ENCODE measurements at places on chromosomes 1 and 21. TPM values are rescaled to one million over a fixed set of nuclear protein-coding genes. Genes with fewer than 3 reads are reported as not detected.

CFAP141 gene
- not detected for total RNA-seq

LPGAT1 gene
- 27.8 TPM for total RNA-seq

ARF1 gene
- 409 TPM for total RNA-seq

FOXO6 gene
- total RNA-seq = 0.11 TPM

C1orf185 gene
- total RNA-seq = not detected

GSTM4 gene
- total RNA-seq = 13.9 TPM

IFI44 gene
- total RNA-seq = 16.0 TPM

LEFTY1 gene
- total RNA-seq = not detected

RGS7 gene
- total RNA-seq = not detected

OPTC gene
- total RNA-seq = not detected

S100A14 gene
- total RNA-seq = not detected

CLCA4 gene
- total RNA-seq = not detected

CR1L gene
- total RNA-seq = not detected

RNU1-4 gene
- total RNA-seq = 2,369 TPM

PLA2G2A gene
- total RNA-seq = not detected

PCAT6 gene
- total RNA-seq = 1.6 TPM

- DNase-seq = no peak
These were observed 959 bp upstream of the SDC3 start for GRCh38 chr1:30909365-30910068.

- no peak for DNase-seq
These were observed 49.1 kb downstream of the EYA3 start for GRCh38 chr1:28039341-28039740.

GRCh38 chr1:234000557-234001041 lies 96.1 kb downstream of the SLC35F3 start:
- DNase-seq = no peak

DNA sequence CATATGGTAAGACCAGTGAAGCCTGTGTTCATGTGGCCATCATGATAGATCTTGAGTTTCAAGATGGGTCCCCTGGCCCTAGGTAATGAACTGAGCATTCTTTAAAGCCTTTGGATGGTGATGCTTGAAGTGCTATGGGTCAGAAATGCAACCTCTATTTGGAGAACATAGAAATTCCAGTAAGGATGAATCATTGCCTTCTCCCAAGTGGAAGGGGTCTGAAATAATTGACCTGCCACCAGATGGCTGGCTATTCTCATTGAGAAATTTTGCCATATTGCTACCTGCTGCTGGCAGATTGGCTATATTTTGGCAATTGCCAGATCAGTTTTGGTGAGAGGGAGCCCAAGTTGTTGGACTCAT lies 739 bp upstream of the IFI6 start:
- no peak for DNase-seq

DNA sequence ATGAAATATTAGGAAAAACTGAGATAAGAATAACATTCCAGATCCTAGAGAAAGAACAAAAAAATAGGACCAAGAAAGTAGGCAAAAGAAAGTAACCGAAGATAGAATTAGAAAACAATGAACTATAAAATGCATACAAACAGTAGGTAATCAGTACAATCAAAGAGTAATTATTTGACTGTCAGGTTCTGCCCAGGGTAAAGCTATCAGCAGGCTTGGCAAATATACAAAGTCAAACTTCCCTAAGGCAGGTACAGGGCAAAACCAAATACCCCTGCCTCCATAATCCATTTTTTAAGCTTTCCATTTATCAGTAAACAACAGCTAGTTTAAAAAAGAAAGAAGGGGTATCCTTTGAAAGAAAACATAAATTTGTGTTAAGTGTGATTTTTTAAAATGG lies 44.4 kb downstream of the TESK2 start:
- no peak for DNase-seq

DNA sequence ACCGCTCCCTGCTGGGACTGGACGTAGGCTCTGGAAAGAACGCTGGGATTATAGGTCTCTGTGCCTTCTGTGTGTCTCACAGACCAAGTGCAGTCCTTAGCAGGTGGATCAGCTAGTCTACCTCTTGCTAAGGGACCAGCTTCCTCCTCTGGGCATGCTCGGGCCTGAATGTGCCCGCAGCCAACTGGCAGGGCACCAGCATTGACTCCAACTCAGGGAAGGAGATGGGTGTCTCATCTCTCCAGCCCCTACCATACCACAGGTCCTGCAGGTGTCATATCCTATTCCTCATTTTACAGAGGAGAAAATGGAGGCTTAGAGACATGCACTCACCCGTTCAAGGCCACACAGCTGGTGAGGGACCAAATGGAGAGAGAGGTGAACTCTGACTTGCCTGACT lies 340.2 kb downstream of the PTPRU start:
- DNase-seq = no peak

- no peak for DNase-seq
These were observed 82.2 kb downstream of the SPSB1 start for GRCh38 chr1:9374748-9375341.

- no peak for DNase-seq
These were observed 76.1 kb downstream of the INTS7 start for GRCh38 chr1:211959221-211959620.

DNA sequence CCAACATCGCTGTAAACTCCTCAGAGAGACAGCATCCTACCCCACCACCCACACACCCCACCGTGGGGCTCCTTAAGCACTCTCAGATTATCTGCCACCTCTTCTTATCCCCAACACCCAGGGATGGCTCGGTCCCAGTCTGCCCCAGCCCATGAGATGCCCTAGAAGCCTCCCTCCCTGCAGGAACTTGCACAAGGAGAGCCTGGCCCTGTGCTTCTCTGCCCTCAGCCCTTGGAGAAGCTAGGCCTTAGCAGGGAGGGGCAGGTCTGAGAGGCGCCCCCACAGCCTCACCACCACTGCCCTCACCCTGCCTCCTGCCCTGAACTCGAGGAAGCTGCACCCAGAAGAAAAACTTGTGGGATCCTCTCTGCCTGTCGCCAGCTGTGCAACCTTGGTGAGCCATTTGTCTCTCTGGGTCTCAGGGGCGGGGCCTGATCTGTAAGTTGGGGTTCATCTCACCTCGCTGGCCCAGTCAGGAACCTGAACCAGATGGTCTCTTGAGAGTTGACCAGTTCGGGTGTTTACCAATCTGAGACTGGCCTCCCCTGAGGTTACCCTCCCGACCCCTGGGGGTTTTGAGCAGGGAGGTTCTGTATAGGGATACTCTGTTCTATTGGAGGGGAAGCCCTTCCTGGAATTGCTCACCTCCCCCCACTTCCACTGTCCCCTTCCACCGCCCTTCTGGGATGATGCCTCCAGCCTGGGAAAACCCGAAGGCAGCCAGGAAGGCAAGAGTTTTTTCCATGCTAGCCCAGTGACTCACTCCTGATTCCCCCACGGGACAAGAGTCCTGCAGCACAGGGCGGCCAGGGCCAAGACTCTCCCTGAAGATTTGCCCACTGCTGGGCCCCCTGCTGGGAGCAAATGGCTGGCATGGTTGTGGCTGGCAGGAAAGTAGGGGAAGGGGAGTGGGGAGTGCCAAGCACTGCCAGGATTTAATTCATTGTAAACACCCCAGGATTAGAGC lies at the start of gene S100A3:
Gene S100A3 (minus strand): TSS at position 537 of the 967 bp plus-strand sequence. CDS start 773 bp downstream, outside the sequence.
- DNase-seq = no peak

DNA sequence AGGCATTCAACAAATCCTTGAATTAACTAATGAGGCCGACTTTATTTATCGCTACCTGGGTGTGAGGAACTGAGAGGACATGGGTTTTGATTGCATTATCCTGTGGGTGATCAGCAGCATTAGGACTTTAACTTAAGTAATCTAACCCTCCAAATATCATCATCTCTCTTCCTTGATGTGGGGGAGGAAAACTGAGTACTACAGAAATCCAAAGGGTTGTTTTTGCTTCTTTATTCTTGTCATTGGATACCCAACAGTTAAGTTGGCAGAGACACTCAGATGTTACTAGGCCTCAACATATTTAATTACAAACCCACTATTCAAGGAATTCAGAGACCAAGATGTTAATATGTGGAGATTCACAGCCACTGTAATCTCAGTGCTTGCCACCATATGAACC lies 97.4 kb upstream of the ST6GALNAC5 start:
- DNase-seq = no peak

DNA sequence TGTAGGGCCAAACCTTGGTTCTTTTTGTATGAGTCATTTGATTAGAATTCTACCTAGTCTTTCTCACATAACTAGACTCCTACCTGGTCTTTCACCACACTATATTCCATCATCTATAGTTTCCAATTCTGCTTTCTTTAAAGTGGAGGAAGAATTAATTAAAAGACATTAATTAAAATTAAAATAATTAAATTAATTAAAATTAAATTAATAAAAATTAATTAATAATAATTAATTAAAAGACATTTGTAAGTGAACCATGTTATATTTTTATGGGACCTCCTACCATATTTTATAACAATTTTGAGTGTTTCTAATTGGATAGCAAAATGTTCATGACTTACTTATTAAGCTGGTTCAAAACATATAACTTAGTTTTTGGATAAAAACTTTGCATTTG lies 77.4 kb downstream of the CCDC18 start:
- DNase-seq = no peak

- no peak for DNase-seq
These were observed 15.6 kb downstream of the SZT2 start for GRCh38 chr1:43405219-43405875.

DNA sequence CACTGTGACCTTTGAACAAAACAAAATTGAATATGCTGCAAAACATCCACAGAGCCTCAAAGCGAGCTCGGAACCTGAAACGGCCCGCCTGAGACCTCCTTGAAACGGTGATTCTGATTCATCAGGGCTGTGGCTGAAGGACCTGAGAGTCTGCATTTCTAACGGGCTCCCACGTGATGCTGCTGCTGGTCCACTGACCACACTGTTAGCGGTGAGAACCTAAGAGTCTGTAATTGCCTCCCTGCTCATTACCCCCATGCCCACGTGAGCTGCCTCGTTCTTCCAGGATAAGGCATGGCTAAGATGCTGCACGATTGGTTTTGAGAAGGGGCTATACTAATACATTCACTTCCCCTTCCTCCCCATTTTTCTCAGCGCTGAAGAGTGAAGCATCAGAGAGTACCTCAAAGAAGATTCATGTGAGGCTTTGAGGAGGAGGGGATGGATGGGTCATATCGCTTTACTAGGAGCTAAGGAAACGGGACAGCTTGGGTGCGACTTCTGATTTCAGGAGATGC lies 9.7 kb downstream of the TLR5 start:
- DNase-seq = no peak

DNA sequence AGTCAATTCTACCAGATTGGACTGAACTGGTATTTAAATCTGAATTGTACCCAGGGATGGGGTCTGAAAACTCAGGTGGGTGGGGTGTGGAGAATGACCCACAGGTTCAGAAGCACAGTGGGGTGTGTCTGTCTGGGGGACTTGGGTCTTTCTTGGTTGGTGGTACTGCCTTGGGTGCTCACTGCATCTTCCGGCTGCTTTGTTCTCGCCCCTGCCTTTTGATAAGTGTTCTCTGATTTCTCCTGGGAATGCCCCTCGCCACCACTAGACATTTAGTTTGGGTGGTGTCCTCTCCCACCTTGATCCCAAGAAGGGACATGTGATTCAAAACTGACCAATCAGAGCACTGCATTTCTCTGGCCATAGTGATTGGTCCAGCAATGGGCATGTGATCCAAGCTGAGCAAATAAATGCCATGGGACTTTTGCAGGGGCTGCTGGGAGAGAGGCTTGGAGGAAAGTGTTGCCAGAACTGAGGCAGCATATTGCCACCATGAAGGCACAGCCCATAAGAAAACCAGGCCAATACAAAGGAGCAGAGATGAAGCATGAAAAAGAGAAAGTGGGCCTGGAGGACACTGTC lies 270.5 kb downstream of the NPHP4 start:
- no peak for DNase-seq

DNA sequence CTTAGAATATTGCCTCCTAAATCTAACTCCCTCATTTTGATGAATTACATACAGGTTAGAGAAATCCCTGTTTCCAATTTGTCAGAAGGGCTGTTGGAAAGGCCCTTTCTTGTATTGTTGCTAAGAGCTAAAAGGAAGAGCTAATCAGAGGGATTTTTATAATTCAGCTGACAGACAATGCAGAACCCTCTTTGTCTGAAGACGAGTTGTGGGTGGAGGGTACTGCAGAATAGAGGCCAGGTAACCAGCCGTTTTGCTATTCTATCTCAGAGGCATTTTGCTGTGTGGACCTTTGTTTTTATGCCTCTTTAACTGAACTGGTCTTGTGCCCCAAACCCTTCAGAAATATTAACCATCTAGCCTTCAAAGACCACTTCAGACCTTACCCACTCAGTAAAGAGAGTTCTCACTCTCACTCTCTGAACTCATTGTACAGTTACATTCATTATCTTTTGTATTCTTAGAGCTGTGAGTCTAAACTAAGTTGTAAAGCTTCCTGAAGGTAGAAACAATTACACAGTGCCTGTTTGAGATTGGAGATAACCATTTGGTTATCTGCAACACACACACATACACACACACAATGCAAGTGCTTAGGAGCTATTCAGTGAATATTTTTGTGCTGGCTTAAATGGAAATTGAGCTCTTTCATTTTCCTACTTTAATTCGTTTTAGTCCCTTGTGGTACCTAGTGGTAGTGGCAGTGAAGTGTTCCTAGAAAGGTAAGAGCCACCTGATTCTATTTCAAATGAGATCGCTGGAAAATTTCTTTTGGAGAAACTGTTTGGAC lies 19.7 kb downstream of the KPNA6 start:
- no peak for DNase-seq

DNA sequence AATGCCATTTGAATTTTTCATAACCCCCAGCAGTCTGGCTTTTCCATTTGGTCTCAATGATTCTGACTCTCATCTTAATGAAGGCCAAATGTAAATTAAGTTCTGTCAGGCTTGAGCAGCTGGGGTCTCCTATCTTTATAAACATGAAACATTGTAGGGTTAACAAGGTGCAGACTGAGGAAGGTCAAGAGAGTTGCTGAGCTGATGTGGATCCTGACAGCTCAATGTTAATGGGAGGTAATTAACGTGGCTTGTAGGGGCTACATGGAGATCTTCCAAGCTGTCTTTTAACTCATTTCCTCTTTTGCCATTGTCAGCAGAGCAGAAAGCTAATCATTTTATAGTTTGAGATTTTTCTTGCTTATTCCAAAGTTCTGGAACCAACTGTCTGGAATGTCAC lies 55.2 kb downstream of the FGGY start:
- DNase-seq = no peak

- no peak for DNase-seq
These were observed 14.6 kb upstream of the MPZL1 start for GRCh38 chr1:167706931-167707877.

GRCh38 chr1:157984469-157984868 lies 9.0 kb upstream of the KIRREL1 start:
- DNase-seq = no peak

- no peak for DNase-seq
These were observed 152.0 kb downstream of the KIF26B start for GRCh38 chr1:245306628-245307410.

DNA sequence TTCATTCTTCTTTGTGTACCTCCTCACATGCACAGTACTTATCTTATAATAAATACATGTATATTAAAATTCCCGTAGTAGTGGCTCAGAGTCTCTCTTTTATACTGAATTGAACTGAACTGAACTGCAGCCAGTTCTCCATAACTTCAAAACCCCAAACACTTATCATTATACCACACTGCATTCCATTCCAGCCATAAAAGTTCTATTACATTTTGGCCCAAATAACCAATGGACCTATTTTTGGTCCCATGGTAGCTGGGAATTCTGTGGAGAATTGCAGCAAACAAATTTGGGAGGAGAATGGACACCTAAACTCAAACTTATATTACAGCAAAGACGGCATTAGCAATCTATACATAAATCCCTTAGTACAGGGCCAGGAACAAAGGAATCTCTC lies 86.6 kb upstream of the C1orf87 start:
- no peak for DNase-seq

Measured in activated T-helper 2 cell treated with anti-CD3 and anti-CD28 coated beads, Interferon-gamma antibody, Interleukin-2, Interleukin-4, amounts not matched to agents 10 μg/mL and 5 μg/mL and 100 μg/mL, durations not matched to agents 14 hours and 24 hours and 36 hours (primary cell).